ENCODE measurements at places on chromosomes 5 and 9.
A peak's percentile ranks its signal among the peaks of the same experiment; 100 is the strongest.

- no peak for DNase-seq
Measured at GRCh38 chr5:95283761-95284571, 928 bp downstream of the MCTP1 start.

- DNase-seq, result no peak
Measured at GRCh38 chr5:89064054-89064453, 181.1 kb upstream of the MEF2C start.

DNA sequence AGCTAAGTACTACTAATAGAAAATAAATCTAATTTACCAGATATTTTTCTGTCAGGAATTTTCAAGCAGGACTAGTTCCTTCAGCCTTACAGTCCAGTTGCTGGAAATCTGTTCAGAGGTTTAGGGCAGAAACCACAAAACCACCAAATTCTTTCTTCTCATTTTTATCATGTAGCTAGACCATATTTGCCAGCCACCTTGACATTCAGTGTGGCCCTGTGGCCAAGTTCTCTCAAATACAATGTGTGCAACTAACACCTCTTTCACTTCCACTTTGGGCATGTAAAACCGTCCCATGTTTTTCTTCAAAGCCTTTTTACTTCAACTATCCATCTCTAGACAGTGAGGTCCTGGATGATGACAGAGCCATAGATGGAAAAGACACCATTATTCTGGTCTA is 1133.2 kb upstream of the CDH18 start:
- DNase-seq, result no peak

DNA sequence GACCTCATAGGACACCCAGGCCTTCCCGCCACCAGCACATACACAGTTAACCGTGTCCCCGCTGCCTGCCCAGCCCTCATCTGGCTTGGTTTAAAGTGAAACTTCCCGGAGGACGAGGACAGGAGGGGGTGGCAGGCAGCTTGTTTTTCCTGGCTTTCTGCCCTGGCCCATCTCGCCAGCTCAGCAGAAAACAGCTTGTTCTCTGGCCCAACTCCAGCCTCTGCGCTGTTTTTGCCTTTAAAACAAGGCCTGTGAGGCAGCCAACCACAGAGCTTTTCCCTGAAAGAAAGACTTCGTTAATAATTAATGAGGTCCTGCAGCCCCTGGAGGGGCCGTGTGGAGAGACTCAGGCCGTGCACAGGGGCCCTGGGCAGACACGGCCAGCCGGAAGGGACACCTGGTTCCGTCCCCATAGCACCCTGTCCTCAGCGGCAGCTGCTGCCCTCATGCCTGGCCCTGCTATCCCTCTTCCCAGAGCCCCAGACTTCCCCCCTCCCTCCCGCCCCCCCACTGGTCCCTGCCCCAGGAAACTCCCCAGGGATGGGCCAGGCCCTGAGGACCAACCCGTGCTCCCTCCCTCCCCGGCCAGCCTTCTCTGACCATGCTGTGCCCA is 108.7 kb downstream of the RXRA start:
- peak; percentile 33 for DNase-seq

DNA sequence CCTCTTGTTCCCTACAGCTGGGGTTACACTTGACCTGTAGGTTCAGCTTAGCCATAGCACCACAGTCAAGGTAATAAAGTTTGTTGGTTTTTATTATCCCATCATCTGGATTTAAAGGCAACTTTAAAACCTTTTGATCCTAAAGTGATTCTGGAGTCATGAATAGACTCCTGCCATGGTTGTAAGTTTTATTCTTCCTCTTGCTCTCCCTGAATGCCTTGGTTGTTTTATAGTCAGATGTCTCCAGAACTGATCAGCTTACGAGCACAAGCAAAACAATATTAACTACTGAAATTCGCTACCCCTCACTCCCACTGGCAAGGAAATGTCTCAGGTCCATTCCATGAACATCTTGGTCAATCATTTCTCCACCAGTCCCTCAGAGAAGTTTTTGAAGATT is 1328.6 kb downstream of the PTPRD start:
- DNase-seq, result no peak

DNA sequence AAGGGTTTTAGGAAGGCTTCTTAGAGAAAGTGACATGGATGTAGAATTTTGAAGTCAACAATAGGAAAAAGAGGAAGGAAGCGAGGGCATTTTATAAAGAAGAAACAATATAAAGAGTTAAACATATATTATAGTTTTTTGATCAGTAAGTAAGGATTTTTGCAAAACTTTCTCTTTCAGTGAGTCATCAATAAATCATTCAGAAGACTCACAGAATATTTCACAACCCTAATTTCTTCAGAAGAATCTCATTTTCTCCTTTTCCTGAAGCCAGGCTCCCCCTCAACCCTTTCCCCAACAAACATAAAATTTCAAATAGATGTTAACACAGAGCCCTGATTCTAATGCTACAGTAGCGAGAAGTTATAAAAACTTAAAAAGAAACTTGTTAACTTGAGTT is 4.3 kb upstream of the COX7C start:
- peak; percentile 33 for DNase-seq

GRCh38 chr9:37220971-37221370 is 100.6 kb downstream of the ZCCHC7 start:
- no peak for DNase-seq

- no peak for DNase-seq
Measured at GRCh38 chr9:12739014-12739652, 35.7 kb upstream of the LURAP1L start.

GRCh38 chr5:122781465-122781864 is 6.6 kb downstream of the SNX2 start:
- no peak for DNase-seq

DNA sequence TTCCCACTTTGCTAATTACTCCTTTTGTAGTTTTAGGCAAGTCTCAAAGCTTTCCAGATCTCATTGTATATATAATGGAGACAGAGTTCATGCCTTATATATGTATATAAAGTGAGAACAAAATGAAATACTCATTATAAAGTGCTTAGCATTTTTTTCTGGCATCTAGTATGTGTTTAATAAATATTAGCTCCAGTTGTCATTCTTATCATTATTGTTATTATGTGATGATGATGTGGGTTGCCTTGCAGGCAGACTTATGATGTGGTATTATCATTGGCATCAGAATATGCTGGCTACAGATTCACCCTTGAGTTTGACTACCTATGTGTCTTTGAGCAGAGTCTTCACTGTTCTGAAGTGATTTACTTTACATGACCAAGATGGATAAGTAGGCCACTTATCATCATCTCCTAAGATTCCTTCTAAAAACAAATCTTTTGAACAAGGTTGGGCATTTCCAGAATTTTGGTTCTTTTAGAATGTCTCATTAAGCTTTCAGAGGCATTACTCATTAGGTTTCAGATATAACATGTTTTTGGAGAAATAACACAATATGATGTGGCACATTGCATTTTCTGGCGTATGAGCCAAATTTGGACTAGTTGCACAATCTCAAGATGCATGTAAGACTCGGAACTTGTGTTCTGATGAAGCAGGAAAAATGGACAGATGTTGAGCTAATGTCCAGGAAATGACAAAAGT is 145.6 kb upstream of the TNC start:
- DNase-seq, result peak; percentile 85
